ENCODE measurements at places on chromosomes 12 and 14.

GRCh38 chr14:87896393-87897380 lies 96.3 kb downstream of the GALC start:
- DNase-seq = no peak

DNA sequence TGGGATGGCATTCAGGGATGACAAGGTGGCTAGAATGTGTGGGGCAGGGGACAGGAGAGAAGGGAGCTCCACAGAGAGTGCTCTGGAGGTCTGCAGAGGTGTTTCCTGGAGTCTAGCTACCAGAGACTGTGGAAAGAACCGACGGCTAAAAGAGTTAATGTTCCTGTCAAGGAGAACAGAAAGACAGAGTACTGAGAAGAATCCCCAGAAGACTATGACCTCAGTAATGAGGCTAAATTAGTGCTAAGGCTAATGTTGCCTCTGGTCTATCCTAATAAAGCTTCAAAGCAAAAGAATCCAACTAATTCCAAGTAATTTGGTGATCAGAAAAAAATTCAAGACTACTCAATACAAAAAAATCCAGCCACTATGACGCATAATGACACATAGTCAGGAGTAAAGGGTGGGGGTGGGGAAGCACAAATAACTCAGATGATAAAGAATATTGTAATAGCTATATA lies 44.7 kb downstream of the FERMT2 start:
- no peak for DNase-seq

DNA sequence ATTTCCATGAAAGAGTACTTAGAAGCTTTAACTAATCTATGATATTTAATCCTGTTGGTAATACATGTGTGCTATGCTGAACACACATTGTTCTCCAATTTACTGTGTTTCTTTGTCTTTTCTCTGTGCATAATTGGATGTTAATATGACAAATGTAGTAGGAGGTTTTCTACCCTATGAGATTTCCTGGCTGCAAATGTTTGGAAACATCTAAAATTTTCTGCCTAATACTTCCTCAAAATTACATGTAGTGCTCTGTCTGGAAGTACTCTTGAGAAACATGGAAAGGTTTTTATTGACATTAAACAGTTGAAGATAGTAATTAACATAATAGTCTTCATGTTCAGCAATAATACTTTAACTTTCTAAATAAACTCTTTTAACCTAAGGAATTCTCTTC lies 213.0 kb downstream of the KITLG start:
- DNase-seq = no peak

DNA sequence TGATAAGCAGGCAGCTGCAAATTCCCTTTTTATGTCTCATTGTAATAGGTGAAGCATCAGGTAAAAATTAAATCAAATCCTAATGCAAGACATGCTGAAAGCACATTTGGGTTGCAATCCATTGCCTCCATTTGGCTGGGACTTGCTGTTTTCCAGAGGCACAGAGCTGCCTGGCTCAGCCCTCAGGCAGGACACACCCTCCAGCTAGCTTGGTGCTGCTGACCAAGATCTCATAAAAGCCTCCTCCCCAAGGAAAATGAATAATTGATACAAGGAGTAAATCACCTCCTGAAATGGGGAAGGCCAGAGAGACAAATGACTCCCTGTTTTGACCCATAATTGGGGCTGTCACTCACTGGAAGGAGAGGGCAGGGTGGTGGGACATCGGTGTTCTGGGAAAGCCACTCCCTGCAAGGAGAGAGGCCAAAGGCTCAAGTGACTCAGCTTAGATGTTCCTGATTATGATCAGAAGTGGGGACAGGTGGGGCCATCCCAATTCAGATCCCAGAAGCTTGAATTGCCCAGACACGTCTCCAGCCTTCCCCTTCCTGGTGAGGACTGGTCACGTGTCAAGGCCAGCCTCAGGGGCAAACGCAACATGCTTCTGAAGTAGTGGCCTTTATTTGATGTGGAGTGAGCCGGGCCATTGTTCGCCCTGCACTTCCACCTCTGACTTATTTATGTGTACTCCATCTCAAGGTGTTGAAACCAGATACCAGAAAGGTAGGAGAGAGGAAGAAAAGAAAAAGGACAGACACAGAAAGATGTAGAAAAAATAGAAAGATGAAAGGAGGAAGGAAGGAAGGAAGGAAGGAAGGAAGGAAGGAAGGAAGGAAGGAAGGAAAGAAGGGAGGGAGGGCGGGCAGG lies 773.7 kb downstream of the BCL11B start:
- no peak for DNase-seq

GRCh38 chr12:19191563-19191962 lies 62.0 kb downstream of the PLEKHA5 start:
- DNase-seq = no peak

DNA sequence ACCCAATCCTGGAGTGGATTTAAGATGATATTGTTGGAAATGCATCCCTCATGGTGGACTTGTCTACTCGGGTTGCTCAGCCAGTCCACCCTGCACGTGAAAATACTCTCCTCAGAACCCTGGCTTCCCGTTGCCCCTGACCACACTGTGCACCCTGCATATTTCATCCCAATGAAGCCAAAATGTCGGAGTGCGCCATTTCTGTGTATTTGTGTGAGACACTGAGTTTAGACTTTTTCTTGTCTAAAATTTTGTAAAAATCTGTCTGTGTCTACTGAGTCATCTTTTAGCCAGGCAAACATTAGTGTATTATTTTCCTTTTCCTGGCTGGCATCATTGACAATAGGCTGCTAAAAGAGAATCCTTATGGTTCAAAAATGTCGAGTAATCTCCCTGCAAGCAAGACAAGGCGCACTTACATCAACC lies 485 bp upstream of the PNMA1 start:
- no peak for DNase-seq

Measured in T-cell (primary cell).